Psoas muscle (tissue), 8 donors: ENCODE measurements at places on chromosomes 12 and 14.

GRCh38 chr12:26399381-26399780 is 204.0 kb downstream of the SSPN start:
- no peak for DNase-seq

GRCh38 chr14:65877624-65878023 is 465.1 kb downstream of the FUT8 start:
- DNase-seq, result no peak

GRCh38 chr12:112430929-112431328 is 12.2 kb downstream of the PTPN11 start:
- DNase-seq, result no peak

DNA sequence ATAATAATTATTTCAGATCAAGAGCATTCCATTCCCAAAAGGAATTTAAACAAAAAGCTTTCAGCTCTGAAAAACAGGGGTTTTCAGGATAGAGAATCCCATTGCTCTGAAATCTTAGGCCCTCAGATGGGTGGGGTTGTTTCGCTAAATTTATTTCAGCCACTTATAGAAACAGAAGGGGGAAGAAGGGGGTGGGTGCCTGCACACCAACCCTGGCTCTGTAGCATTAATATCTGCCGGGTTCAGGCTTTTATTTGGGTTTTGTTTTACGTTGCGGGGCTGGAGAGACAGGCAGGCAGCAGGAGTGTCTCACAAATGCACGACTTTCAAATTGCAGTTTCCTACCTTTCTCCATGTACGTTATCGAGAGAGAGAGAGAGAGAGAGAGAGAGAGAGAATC is 12.5 kb upstream of the ZFP36L1 start:
- DNase-seq, result no peak

- DNase-seq, result no peak
These were observed 224.2 kb upstream of the EEA1 start for GRCh38 chr12:93153321-93153720.

DNA sequence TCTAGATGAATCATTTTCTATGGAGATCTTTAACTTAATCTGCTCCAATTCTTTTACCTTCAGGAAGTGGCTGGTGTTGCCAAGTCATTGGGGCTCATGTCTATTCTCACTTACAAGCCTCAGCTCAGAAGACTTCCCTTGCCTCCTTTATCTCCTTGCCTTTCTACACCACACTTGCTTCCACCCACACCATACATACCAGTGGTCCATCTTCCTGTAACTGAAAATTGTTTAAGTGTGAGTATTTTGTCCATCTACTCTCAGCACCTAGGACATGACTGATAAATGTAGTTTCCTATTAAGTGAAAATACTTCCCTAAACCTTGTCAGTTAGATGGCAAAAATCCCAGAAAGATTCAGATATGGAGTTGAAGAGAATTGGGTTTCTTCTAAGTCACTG is 199.7 kb upstream of the CPNE8 start:
- no peak for DNase-seq

GRCh38 chr12:121295746-121296617 is 527 bp downstream of the CAMKK2 start:
- peak; percentile 51 for DNase-seq

- DNase-seq, result peak; percentile 71
These were observed 28.7 kb upstream of the CD9 start for GRCh38 chr12:6171409-6172015.

DNA sequence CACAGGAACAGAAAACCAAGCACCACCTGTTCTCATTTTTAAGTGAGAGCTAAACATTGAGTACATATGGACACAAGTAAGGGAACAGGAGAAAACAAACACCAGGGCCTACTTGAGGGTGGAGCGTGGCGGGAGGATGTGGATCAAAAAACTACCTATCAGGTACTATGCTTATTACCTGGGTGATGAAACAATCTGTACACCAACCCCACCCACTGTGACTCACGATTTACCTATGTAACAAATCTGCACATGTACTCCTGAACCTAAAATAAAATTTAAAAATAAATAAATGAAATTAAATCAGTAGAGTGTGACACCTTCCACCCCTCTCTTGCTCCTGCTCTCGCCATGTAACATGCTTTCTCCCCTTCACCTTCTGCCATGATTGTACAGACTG is 615.5 kb downstream of the RPL10L start:
- no peak for DNase-seq

DNA sequence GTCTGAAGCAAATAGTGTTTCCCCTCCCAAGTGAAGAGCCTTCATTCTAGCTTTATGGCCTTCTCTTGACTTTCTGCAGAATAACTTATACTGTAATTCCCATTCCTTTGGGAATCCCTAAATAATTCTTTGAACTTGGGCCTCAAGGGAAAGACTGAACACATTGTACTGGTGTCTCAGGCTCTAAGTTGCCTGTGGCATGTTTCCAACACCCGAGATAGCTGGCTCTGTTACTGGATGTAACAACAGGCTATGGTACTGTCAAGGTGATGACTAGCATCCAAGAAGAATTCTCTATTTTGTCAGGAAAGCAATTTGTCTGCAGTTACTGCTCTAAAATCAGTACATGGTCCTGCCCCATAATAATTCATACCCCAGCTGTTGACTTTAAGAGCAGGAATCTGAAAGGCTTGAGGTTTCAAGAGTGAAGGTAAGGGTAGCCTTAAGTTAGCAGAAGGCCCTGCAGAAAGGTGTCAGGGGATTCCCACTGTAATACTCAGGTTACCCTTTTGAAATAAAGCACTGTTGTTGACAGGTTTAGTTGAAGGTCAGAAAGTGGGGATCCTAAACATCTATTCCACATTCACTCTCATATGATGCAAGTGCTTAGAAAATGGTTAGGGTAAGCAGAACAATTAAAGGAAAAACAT is 5.2 kb downstream of the GPX2 start:
- DNase-seq, result no peak

DNA sequence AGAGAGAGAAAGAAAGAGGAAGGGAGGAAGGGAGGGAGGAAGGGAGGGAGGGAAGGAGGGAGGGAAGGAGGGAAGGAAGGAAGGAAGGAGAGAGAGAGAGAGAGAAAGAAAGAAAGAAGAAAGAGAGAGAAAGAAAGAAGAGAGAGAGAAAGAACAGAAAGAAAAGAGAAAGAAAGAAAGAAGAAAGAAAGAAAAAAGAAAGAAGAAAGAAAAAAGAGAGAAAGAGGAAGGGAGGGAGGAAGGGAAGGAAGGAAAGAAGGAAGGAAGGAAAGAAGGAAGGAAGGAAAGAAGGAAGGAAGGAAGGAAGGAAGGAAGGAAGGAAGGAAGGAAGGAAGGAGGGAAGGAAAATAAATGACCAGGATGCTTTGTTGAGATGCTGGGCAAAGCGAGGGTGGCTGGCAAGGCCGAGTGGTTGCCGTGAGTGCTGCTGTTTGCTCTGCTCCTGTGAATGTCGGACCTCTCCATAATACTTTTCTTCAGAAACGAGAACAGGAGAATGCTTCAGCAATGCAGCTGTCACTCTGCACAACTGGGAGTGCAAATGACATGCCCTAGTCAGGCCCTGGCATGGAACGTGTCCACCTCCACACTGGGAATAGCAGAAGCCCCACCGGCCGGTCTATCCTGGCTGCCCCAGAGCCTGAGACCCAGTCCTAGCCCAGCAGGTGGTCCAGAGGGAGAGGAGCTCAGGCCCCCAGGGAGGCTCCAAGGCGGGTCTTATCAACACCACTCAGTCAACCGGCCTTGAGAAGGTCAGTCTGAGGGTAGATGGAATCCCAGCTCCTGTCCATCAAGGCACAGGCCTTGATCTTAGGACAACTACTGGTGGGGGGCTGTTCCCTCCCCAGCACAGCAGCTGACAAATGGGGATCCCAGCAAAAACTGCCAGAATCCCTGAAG is 25.1 kb upstream of the EIF5 start:
- DNase-seq, result no peak

GRCh38 chr14:101588286-101588975 is 27.1 kb downstream of the DIO3 start:
- no peak for DNase-seq

DNA sequence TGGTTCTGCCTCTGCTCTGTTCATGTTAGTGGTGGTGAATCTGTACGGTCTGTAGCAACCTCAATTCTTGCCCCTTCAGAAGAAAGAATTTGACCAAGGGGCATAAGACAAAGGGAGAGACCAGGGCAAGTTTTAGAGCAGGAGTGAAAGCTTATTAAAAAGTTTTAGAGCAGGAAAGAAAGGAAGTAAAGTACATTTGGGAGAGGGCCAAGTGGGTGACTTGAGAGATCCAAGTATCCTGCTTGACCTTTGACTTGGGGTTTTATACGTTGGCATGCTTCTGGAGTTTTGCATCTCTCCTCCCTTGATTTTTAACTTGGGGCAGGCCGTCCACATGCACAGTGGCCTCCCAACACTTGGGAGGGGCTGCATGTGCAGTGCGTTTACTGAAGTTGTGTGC is 225.0 kb downstream of the CRADD start:
- DNase-seq, result no peak

DNA sequence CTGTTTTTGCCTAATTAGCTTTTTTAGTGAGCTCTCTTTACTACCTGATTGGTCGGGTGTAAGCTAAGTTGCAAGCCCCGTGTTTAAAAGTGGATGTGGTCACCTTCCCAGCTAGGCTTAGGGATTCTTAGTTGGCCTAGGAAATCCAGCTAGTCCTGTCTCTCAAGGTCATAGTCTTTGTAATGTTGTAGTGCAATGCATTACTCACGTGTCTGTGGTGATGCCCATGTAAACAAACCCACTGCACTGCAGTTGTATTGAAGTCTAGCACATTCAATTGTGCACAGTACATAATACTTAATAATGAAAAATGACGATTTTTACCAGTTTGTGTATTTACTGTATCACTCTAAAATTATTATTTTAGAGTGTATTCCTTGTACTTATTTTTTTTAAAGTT is 335.5 kb downstream of the NUAK1 start:
- no peak for DNase-seq
